ENCODE measurements at places on chromosomes 7 and 10.

- DNase-seq = no peak
These were observed 19.3 kb downstream of the AOC1 start for GRCh38 chr7:150871601-150872000.

- no peak for DNase-seq
These were observed 163.7 kb downstream of the AGMO start for GRCh38 chr7:15397922-15398760.

- no peak for DNase-seq
These were observed 40.2 kb upstream of the TNS3 start for GRCh38 chr7:47621979-47622561.

GRCh38 chr10:110643653-110644597, at the start of gene RBM20:
Gene RBM20 (plus strand): TSS chr10:110644336. CDS start chr10:110644455, 119 bp downstream.
- no peak for DNase-seq

DNA sequence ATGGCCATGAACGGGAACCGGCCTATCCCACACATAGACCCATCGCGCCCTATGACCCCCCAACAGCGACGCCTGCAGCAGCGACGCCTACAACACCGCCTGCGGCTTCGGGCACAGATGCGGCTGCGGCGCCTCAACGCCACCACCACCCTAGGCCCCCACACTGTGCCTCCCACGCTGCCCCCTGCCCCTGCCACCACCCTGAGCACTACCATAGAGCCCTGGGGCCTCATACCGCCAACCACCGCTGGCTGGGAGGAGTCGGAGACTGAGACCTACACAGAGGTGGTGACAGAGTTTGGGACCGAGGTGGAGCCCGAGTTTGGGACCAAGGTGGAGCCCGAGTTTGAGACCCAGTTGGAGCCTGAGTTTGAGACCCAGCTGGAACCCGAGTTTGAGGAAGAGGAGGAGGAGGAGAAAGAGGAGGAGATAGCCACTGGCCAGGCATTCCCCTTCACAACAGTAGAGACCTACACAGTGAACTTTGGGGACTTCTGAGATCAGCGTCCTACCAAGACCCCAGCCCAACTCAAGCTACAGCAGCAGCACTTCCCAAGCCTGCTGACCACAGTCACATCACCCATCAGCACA, 9.5 kb downstream of the POLD2 start:
- no peak for DNase-seq

GRCh38 chr7:114048386-114049235, 129.8 kb upstream of the PPP1R3A start:
- DNase-seq = no peak

GRCh38 chr10:122207596-122207995, 63.5 kb upstream of the BTBD16 start:
- no peak for DNase-seq

DNA sequence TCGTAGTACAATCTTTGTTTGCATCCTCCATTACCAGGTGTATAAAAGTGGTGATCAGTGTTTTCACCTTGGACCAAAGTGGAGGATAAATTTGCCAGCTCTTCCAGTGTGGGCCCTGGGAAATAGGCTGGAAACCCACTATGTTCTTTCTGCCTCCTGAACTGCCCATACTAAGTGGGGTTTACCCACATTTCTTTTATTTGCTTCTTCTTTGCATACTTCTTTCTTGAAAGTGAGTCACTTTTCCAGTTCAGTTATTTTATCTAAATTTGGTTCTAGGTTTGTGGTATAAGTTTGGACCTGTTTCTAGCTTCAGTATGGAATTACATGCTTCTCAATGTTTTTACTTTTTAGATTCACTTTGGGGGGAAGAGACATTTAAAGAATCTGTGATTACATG, 126.2 kb upstream of the ACBD5 start:
- no peak for DNase-seq

DNA sequence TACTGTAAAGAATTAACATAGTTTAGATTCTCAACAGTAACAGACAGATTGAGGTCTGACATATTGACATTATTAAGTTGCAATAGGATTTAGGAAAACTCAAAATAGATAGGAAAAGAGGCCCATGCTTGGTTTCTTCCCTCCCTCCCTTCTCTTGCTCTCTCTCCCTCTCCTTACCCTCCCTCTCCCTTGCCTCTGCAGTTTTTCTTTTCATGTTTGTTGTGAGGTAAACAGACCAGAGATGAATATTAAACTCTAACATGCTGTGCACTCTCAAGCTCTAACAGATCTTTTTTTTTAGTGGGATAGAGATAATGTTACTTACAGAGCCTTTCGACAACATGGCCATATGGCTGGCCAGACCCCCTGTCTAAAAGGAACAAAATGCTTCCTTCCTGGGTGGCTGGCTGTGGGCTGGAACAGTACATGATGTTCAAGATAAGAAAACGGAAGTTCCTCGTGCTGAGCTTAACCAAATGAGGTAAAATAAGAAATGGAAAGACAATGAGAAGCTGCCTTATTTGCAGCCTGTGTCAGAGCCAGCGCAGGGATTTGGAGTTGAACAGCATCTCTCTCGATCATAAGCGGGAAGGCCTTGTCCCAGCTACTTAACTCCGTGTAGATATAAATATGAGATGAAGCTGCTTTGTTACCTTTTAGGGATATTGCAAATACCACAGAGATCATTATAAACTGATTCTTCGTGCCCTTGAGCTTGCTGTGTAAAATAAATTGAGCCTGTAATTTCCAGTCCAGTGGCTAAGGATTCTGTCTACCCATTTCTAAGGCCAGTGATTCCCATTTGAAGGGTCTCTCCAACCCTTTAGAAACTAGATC, 391.9 kb upstream of the NPVF start:
- DNase-seq = no peak

DNA sequence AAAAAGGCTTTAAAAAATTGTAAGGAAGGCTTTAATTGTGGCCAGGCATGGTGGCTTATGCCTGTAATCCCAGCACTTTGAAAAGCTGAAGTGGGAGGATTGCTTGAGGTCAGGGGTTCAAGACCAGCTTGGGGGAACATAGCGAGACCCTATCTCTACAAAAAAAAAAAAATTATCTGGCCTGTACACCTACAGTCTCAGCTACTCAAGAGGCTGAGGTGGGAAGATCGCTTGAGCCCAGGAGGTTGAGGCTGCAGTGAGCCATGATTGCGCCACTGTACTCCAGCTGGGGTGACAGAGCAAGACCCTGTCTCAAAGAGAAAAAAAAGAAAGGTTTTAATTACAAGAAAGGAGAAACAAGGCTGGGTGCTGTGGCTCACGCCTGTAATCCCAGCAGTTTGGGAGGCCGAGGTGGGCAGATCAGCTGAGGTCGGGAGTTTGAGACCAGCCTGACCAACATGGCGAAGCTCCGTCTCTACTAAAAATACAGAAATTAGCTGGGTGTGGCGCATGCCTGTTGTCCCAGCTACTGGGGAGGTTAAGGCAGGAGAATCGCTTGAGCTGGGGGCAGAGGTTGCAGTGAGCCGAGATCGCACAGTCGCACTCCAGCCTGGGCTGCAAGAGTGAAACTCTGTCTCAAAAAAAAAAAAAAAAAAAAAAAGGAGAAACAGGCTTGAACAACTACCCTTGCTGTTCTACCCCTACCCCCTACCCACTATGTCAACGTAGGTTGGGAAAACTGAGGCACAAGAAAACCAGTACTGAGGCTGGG, 83.7 kb downstream of the CARD11 start:
- DNase-seq = no peak

GRCh38 chr7:28835800-28836199, 122.3 kb downstream of the TRIL start:
- DNase-seq = no peak

- no peak for DNase-seq
These were observed 148.0 kb upstream of the NRP1 start for GRCh38 chr10:33482486-33482885.

DNA sequence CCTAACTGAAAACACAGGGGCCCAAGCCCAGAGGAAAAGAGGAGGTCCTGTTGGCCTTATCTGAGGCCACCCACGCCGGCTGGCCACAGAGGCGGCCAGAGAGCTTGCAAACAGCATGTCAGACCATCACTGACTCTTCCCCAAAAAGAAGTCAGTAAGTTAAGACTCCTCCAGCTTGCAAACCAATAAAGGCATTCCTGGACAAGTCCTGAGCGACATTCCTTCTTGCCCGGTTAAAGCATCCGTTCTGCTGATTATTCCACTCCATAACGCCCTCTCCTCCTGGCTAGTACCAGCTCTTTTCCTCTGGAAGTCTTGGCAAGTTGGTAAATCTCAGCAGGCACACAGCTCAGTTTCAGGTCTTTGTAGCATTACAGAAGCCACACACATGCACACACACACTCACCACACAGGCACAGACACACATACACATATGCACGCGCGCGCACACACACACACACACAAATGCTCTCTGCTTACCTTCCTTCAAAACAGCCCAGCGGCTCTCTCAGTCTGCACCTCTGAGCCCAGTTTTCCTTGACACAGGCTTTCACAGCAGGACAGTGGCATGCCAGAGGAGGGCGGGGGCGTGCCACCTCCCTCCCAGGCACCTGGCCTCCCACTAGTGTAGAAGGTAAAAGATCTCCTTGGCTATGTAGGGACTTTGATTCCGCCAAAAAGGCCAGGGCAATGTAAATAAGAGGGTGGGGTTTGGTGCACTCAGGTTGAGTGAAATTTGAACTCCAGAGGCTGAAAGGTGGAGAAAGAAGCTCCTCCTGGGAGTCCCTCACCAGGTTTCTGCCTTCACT, 201.4 kb downstream of the TNS3 start:
- no peak for DNase-seq

GRCh38 chr10:75640803-75641202, 209.4 kb downstream of the LRMDA start:
- DNase-seq = no peak

GRCh38 chr10:48804740-48805182, 120.1 kb downstream of the WDFY4 start:
- DNase-seq = no peak

- DNase-seq = no peak
These were observed 18.6 kb downstream of the TAS2R41 start for GRCh38 chr7:143496263-143496662.

DNA sequence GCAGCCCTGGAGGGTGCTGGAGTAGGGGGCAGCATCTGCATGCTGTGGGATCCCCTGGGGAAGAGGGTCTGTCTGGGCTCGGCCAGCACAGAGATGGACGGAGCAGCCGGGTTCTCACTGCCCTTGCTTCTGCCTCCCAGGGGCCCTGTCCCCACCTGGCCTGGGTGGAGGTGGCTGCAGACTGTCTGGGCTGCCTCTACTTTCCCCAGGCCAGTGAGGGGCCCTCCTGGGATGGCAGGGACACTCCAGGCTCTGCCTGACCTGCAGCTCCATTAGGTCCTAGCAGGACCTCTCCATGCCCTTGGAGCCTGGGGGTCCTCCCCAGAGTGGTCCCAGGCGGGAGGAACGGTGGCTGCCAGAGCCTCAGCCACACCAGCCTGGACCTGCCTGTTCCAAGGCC, 63.7 kb downstream of the PWWP2B start:
- no peak for DNase-seq

- no peak for DNase-seq
These were observed 51.1 kb downstream of the ASB13 start for GRCh38 chr10:5615316-5615715.

GRCh38 chr7:39017369-39017915, 39.7 kb downstream of the POU6F2 start:
- no peak for DNase-seq

- DNase-seq = no peak
These were observed 39.0 kb downstream of the TFAM start for GRCh38 chr10:58424176-58424575.

- no peak for DNase-seq
These were observed 589 bp upstream of the ZFAND4 start for GRCh38 chr10:45673074-45673648.

DNA sequence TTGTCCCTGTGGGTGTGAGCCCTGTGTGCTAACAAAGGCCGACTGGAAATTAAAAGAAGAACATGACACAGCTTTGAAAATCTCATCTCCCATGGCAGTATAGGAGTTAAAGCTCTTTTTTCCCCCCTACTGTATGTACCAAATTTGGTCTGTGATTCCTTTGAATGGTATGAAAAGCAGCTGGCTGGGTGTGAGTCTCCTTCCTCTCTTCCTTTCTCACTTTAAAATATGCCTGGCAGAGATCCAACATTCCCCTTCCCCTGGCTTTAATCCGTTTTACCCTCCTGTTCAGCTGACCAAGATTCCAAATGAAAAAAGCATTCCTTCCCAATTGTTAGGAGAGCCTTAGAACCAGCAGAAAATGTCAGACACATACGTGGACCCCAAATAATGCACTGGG, 225.0 kb upstream of the CELF2 start:
- no peak for DNase-seq

DNA sequence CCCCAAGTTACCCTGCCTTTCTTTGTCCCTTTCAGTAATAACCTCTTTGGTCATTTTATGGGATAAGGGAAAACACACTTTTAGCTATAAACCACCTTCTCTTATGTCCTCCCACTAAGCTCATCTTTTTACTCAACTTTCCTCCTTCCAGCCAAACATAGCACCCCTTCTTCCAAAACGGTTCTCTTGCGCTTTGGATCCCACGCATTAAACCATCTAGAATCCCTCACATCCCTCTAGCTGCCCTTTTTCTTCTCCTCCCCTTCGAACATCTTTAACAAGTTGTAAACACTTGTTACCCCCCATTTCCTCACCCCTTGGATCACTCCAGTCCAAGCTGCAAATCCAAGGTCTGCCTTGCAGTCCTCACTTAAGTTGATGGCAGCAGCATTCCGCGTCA, 13.4 kb downstream of the WAPL start:
- DNase-seq = no peak

DNA sequence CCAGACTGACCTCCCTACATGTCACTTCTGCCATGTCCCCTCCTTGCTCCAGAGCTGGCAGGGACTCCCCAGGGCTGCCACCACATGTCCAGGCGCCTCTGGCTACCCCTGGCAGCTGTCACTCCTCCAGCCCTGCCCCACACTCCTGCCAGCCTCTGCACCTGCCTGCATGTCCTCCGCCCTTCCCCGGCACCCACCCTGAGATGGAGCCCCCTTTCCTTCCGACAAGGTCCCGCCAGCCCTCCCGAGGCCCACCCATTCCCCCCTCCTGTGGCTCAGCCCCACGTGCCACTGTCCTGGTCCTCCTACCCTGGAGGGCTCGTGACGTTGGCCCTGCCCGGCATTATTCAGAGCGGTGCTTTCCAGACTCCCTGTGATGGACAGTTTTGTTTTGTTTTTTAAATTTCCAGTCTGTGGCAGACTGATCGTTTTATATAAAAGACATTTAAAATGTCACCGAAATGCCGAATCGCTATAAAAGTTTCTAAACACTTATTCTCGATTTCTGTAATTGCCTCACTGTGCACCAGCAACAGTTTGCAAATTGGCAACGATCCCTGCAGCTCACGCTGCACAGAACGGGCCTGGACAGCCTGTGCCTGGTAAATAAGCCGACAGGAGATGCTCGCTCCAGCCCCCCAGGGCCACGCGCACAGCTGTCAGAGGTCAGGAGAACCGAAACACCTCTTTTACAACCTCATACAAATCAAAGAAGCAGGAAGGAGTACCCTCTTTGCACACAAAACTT, 111.1 kb upstream of the SH2B2 start:
- DNase-seq = no peak

Data from activated CD8-positive, alpha-beta memory T cell treated with anti-CD3 and anti-CD28 coated beads for 1 hour (primary cell).